ENCODE measurements at places on chromosomes 13 and 19.

GRCh38 chr19:38727868-38728660 is 16.2 kb downstream of the CAPN12 start:
- DNase-seq: no peak

- DNase-seq: peak; percentile 75
These were observed 5.2 kb upstream of the CEACAM18 start for GRCh38 chr19:51473009-51473707.

DNA sequence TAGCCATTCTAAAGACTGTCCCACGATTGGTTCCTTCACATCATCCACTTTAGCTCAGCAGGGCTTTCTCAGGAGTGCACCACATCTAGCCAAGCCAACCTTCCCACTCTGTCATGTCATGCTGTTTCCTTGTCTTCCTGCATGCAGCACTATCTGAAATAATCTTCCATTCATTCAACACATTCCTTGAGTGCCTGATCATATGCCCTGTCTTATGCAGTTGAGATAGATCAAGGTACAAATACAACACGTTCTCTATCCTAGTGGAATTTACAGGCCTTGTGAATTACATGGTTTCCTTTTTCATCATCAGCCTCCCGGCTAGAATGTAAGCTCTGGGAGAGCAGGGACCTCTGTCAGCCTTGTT is 6.8 kb upstream of the MRPS31 start:
- no peak for DNase-seq

- DNase-seq: peak; percentile 40
These were observed 148.1 kb downstream of the USP12 start for GRCh38 chr13:27023385-27024073.

GRCh38 chr19:4295972-4296771 is 6.0 kb downstream of the TMIGD2 start:
- DNase-seq: no peak

Data from GM23248 (cell line).